ENCODE measurements at places on chromosomes 11 and 22.

- no peak for DNase-seq
Observed at GRCh38 chr11:115817844-115818468, 313.7 kb upstream of the CADM1 start.

DNA sequence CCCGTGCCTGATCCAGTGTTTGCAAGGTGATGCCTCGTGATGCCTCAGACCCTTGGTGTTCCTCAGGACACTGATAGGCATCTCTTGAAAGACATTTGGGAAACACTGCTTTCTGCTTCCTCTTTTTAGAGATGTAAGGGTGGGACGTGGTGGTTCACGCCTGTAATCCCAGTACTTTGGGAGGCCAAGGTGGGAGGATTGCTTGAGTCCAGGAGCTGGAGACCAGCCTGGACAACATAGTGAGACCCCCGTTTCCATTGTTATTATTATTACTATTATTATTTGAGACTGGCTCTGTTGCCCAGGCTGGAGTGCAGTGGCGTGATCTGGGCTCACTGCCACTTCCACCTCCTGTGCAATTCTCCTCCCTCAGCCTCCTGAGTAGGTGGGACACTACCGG lies 6.5 kb upstream of the SOX10 start:
- DNase-seq = no peak

GRCh38 chr11:131737357-131737756 lies 366.9 kb downstream of the NTM start:
- no peak for DNase-seq

GRCh38 chr11:126544108-126545056 lies 188.9 kb downstream of the ST3GAL4 start:
- no peak for DNase-seq

DNA sequence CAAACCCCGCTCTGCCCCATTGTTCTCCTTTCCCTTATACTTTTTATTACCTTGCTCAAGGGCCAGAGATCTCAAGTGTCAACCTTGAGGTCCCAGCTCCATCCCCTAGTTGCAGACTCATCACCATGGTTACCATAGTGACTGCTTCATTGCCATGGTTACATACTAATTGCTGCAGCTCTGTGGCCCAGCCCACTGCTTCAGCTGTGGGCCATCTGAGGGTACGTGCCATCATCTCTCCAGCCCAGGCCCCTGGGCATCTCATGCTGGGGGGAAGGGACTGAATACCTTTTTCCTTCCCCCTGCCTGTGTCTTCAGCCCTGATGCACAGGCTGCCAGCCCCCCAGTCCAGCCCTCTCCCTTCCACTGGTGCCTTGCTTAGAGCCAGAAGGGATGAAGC lies 22.2 kb downstream of the TREH start:
- no peak for DNase-seq

GRCh38 chr11:47257517-47258316 lies at the start of gene NR1H3:
Gene NR1H3, plus strand, starts transcription at chr11:47257996. Its CDS starts 1,221 bp downstream, at chr11:47259217.
- DNase-seq = no peak

DNA sequence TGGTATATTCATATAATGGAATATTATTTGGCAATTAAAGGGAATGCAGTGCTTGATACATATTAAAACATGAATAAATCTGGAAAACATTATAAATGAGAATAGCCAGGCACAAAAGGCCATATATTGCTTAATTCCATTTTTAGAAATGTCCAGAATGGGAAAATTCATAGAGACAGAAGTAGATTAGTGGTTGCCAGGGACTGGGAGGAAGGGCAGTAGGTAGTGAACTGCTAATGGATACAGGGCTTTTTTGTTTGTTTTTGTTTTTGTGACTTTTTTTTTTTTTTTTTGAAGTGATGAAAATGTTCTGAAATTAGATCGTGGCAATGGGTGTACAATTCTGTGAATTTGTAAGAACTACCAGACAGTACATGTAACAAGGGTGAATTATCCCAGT lies 86.1 kb downstream of the YAP1 start:
- no peak for DNase-seq

GRCh38 chr22:17303840-17304779 lies 65.2 kb upstream of the CECR2 start:
- DNase-seq = peak; percentile 9

GRCh38 chr11:74533421-74533820 lies 39.9 kb upstream of the LIPT2 start:
- no peak for DNase-seq

DNA sequence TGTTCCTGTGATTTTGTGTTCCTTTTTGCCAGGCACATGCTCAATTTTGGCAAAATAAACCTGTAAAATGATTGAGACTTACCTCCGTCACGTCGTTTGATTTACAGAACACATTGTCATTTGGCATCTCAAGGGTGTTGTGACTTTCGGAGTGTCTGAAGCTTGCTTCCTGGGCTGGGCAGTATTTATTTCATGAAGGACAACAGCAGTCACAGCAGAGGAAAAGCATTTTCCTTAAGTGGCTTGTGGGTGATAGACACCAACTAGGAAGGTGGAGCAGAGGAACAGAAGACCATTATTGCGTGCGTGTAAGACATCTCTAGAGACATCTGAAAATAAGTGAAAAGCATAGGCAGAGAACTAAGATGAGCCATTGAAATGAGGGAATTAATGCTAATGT lies 80.2 kb downstream of the SLC36A4 start:
- no peak for DNase-seq

GRCh38 chr11:36500315-36500721 lies 9.8 kb downstream of the TRAF6 start:
- no peak for DNase-seq

- DNase-seq = no peak
Observed at GRCh38 chr11:130918081-130918480, 1.8 kb upstream of the SNX19 start.

GRCh38 chr11:199782-200181 lies 6.9 kb downstream of the SCGB1C1 start:
- DNase-seq = no peak

GRCh38 chr11:113934761-113935160 lies 30.2 kb downstream of the HTR3B start:
- DNase-seq = no peak

- DNase-seq = peak; percentile 53
Observed at GRCh38 chr11:85810871-85811611, at the start of gene SYTL2. Gene SYTL2, minus strand, starts transcription at chr11:85811141. Its CDS starts 53,416 bp downstream, at chr11:85757725.

DNA sequence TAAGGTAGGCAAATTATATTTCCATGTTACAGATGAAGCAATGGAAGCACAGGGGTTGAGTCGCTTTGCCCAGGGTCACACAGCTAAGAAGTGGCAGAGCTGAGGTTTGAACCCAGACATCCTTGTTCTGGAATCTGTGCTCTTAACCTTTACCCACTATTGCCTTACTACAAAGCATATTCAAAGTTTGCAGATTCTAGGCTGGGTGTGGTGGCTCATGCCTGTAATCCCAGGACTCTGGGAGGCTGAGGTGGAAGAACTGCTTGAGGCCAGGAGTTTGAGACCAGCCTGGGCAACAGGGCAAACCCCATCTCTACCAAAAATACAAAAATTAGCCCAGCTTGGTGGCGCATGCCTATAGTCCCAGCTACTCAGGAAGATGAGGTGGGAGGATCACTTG lies 27.8 kb upstream of the TFIP11 start:
- DNase-seq = no peak
